Endothelial cell of umbilical vein (primary cell): ENCODE measurements at places on chromosomes 6 and 20. TPM values are rescaled to one million over a fixed set of nuclear protein-coding genes. Genes with fewer than 3 reads are reported as not detected.

- H3K36me3 ChIP-seq = no peaks in the 10 kb centered on the region
- H3K4me3 ChIP-seq = no peak overlapping the region
- no peaks in the 10 kb centered on the region for H3K4me1 ChIP-seq
Observed at GRCh38 chr6:30238178-30238795, 25.1 kb upstream of the TRIM26 start.

DNA sequence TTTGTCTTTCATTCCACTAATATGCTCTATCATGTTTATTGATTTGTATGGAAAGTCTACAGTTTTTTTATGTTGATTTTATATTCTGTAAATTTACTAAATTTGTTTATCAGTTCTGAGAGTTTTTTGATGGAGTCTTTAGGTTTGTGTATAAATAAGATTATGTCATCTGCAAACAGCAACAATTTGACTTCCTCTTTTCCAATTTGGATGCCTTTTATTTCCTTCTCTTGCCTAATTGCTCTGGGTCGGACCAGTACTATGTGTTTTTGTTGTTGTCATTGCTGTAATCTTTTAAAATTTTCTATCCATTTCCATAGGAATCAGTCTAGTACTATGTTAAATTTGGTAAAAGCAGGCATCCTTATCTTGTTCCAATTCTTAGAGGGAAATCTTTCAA, 31.5 kb upstream of the POLR1H start:
- H3K4me3 ChIP-seq = no peak overlapping the region
- no peaks in the 10 kb centered on the region for H3K27me3 ChIP-seq
- no peak overlapping the region for H3K27ac ChIP-seq
- no peak for DNase-seq
- H3K4me1 ChIP-seq = no peaks in the 10 kb centered on the region

- peaks cover 42% of the 10 kb centered on the region for H3K4me1 ChIP-seq
- DNase-seq = peak; percentile 95
- H3K4me3 ChIP-seq = peak overlapping the region; percentile 96
- peak overlapping the region; percentile 99 for H3K27ac ChIP-seq
Observed at GRCh38 chr6:3751730-3752530, 417 bp upstream of the PXDC1 start.

DNA sequence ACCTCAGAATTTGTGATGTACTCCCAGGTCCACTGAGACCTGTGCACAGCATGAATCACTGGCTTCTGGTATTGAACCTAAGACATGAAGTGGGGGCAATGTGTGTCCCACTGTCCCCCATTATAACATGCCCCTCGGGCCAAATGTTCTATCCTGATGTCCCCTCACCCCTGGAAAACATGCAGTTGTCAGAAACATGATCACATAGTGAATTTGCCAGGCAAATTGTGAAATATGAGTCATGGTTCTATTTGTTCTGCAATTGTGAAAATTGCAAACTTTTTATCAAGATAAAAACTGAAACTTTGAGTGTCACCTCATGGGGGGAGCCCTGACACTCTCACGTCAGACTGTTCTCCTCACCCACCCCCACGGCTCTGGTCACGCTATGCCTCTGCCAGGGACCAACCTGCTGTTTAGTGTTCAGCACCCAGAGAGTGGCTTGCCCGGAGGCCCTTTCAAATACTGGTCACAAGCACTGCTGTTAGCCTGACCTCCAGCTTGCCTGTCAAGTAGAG, 305.3 kb downstream of the CLIC5 start:
- no peak for DNase-seq
- no peaks in the 10 kb centered on the region for H3K4me1 ChIP-seq
- no peaks in the 10 kb centered on the region for H3K36me3 ChIP-seq

GRCh38 chr6:33206864-33207551, 1.3 kb upstream of the RING1 start:
- peak overlapping the region; percentile 95 for H3K27ac ChIP-seq
- peak overlapping the region; percentile 83 for H3K4me3 ChIP-seq
- H3K36me3 ChIP-seq = peaks cover 13% of the 10 kb centered on the region

GRCh38 chr6:13573669-13574110, 711 bp upstream of the SIRT5 start:
- DNase-seq = peak; percentile 48
- H3K36me3 ChIP-seq = no peaks in the 10 kb centered on the region
- H3K4me1 ChIP-seq = peaks cover 8% of the 10 kb centered on the region
- H3K4me3 ChIP-seq = no peak overlapping the region
- H3K27me3 ChIP-seq = no peaks in the 10 kb centered on the region
- peak overlapping the region; percentile 9 for H3K27ac ChIP-seq

- no peak overlapping the region for H3K27ac ChIP-seq
- no peaks in the 10 kb centered on the region for H3K4me1 ChIP-seq
- no peak for DNase-seq
- no peak overlapping the region for H3K4me3 ChIP-seq
- no peaks in the 10 kb centered on the region for H3K27me3 ChIP-seq
Observed at GRCh38 chr6:89729818-89730217, 89.8 kb downstream of the MDN1 start.

HAO1 gene
- total RNA-seq = not detected in 2 replicates
